ENCODE measurements at places on chromosomes 5 and 9. TPM values are rescaled to one million over a fixed set of nuclear protein-coding genes. Genes with fewer than 3 reads are reported as not detected.

Gene C5orf52
- not detected for total RNA-seq

Gene PPP1R26
- 0.52 TPM for total RNA-seq

Gene NR5A1
- total RNA-seq: not detected

- no peak for DNase-seq
- peaks cover 3% of the 10 kb centered on the region for H3K36me3 ChIP-seq
- H3K27me3 ChIP-seq: no peaks in the 10 kb centered on the region
- H3K4me3 ChIP-seq: no peak overlapping the region
- no peaks in the 10 kb centered on the region for H3K4me1 ChIP-seq
Observed at GRCh38 chr9:100167915-100168654, 69.0 kb downstream of the INVS start.
